ENCODE measurements at places on chromosomes 16 and 17.

GRCh38 chr16:50102051-50102746 lies 36.4 kb downstream of the HEATR3 start:
- DNase-seq = peak; percentile 55

DNA sequence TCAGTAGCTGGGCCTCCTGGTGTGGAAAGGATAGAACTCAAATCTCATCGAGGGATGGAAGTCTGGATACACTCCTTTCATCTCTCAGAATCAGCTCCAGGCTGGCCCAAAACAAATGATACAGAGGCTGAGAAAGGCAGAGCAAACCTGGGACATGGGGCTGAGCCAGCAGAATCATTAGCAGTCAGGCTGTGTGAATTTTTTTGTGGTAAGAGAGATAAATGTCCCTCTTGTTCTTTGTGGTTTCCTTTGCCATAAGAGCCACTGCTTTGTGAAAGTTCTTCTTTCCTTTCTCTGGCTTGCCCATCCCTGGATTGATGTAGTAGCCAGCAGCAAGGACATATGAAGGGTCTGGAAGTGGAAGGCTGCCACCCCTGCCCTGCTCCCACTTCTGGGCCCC lies 146.2 kb downstream of the CDH13 start:
- no peak for DNase-seq

DNA sequence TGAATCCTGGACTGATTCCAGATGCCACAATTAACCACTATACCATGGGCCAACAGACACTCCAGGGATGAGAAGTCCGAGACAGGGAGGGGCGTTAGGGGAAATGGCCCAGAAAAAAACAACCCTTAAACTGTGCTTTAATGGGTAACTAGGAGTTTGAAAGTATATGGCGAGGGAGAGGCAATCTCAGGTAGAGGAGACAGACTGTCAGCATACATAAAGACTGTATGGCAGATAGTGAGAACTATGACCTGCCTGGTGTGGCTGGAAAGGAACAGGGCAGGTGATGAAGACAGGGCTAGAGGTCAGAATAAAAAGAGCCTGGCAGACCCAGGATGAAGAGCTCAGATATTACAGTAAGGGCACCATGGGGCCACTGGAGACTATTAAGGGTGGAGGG lies 8.1 kb downstream of the ZZEF1 start:
- no peak for DNase-seq

- peak; percentile 21 for DNase-seq
Measured at GRCh38 chr16:57304169-57305061, 19.9 kb upstream of the PLLP start.

DNA sequence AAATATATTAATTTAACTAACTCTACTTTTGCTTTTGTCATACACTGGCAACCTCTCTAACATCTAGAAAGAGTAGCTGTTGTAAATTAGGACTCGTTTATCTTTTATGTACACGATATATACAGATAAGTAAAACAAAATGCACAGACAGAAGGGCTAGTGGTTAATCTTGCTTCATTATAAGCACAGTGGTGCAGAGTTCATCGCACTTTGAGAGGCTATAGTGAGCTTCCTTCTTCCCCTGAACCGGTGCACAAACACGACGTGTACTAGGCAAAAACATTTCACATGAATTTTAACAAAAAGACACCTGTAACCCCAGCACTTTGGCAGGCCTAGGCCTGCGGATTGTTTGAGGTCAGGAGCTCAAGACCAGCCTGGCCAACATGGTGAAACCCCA lies 10.4 kb upstream of the GOT2 start:
- no peak for DNase-seq
